ENCODE measurements at places on chromosomes 1 and 21. TPM values are rescaled to one million over a fixed set of nuclear protein-coding genes. Genes with fewer than 3 reads are reported as not detected.

BATF3 gene
- 400 TPM for total RNA-seq

CREG1 gene
- total RNA-seq: 7.4 TPM

SPATA21 gene
- total RNA-seq: not detected

RPL5 gene
- total RNA-seq: 1,534 TPM

ACKR1 gene
- not detected for total RNA-seq

GRCh38 chr1:201693890-201694607, 134.9 kb upstream of the IPO9 start:
- no peak for DNase-seq

DNA sequence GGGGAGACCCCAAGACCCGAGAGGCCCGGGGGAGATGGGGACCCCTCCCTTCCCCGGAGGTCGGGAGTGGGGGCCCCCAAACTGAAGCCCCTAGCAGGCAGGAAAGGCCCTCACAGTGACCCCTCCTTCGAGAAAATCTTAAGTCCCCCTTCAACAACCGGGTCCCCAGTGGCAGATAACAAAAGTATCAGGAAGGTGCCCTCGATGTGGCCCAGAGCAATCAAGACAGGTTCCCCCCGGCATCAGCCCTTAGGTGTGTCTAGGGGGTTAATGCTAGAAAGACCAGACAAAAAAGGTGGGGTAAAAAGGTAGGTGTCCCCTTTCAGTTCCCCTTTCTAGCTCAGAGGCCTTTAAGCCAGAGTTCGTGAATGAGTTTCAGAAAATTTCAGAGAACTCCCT, 282 bp upstream of the ECE1 start:
- DNase-seq: no peak

DNA sequence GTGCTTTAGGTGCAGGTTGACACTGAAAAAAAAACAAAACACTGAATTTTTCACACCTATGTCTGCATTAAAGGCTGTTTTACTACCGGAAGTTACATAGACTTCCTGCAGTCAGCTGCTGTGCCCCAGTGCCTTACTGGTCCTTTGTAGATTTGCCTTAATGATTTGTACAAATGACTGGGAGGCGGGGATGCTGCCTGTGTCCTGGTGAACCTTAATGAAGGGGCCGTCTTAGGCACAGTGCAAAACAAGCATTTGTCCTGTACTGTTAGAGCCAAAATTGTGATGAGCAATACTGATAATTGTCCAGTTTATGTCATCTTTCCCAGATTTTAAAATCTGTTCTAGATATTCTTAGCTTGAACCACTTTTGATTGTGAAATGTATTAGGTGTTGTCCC, 90.9 kb upstream of the PGD start:
- DNase-seq: no peak

Data from activated T-cell treated with anti-CD3 and anti-CD28 coated beads, Interleukin-2, amount 50 U/mL, for 72 hours (primary cell).